ENCODE measurements at places on chromosomes 11 and 22.
A peak's percentile ranks its signal among the peaks of the same experiment; 100 is the strongest.

- DNase-seq = peak; percentile 28
These were observed 14.4 kb downstream of the NUP98 start for GRCh38 chr11:3782963-3783362.

GRCh38 chr22:42300259-42301076, 30.0 kb upstream of the TCF20 start:
- DNase-seq = no peak

GRCh38 chr22:36775586-36775963, 344 bp downstream of the IFT27 start:
- no peak for DNase-seq

DNA sequence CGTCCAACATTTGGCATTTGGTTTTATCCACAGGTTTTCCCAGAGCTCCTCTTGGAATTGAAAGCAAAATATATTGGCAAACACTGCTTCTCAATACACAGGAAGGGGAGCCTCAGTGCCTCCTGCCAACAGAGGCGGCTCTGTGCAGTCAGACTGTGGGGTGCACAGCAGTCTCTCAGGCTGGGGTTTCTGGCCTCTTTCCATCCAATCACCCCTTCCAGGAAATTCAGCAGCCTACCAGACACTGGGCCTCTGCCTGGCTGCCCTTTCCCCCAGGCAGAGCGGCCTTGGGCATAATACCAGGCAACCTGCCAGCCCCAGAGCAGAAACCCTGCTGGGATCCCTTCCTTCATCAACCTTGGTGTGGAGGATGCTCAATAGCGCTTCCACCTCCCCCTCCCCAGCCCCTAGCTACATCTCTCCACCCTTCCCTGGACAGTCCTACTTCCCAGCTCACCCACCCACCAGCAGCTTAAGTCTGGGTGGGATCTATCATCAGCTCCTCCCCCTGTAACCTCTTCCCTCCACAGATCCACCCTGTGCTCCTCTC, 17.8 kb upstream of the RAPSN start:
- peak; percentile 30 for DNase-seq

DNA sequence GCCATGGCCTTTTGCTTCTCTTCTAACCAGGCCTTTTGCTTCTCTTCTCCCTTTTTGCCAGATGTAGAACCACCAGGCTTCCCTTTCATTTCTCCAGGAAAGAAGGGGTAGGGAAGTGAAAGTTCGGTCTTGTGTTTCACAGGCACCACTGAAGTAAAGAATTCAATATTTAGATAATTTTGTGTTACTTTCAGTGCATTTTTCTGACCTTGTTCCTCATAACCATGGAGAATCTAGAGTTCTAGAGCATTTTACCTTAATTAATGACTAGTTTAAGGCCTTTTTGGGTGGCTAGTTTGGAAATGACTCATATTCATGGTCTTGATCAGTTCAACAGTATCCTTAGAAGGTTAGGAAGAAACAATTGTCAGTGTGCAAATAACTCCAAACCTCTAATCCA, 22.7 kb downstream of the GRAMD1B start:
- no peak for DNase-seq

DNA sequence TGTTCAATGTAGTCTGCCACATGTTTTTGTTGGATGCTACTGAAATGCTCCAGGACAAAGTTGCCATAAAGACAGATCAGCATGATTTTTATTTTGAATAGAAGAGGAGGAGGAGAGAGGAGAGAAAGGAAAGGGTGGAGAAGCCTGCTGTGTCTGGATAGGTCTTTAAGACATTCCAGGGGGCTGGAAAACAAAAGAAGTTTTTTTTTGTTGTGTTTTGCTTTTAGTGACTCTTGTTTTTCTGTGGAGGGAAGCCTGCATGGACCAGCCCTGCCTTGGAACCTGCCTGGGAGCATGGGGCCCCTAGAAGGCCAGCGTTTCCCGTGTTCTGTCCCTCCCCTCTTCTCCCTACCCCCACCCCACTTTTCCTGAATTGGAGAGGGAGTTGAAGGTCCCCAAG, 2.3 kb downstream of the TSPAN18 start:
- DNase-seq = peak; percentile 69

GRCh38 chr11:110131386-110132123, 38.4 kb downstream of the ZC3H12C start:
- no peak for DNase-seq

DNA sequence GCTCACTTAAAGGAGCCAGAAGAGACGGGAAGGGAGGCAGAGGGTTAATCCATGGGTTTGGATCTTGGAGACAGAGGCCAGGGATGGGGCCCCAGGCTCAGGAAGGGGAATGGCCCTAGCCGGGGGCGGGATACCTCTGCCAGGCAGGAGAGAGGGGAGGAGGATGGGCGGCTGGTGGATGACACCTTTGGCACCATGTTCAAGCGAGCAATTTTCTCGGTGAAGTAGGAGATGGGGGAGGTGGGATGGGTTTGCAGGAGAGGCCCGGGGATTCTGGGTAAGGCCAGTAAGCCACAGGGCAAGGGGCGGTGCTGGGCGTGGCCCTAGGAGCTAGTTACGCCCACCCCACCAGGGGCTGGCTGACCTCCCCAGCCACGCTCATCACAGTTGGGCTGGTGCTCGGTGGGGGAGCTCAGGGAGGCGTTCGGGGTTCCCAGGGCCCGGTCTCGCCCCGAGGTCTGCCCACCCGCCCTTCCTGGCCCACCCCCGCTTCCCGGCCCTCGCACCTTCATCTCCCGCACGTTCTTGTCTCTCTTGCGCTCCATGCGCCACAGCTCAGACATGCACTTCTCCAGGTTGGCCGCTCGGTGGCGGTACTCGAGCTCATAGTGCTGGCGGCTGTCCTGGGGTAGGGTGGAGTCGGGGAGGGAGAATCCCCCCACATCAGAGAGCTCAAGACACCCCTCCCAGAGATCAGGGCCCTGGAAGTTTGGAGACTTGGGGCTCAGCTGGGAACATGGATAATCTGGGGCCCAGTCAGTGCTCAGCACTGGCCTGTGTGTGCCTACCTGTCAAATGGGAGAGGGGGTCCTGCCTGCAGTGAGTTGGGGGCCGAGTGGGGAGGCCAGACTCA, 12.7 kb downstream of the BAIAP2L2 start:
- peak; percentile 86 for DNase-seq

DNA sequence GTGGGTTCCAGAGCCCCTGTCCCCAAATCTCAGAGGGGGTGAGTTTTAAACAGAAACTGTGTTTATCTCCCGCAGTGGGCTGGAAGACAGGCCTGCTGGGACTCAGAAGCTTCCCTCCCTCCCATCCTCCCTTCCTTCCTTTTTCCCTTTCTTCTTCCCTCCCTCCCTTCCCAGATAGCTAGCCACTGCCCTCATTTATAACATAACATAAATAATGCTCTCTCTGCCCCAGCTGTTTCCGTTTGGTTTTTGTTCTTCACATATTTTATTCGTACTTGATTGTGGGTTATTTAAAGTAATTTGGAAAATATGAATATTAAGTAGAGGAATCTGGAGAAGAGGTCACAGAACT, 140.9 kb downstream of the TEAD1 start:
- no peak for DNase-seq

- DNase-seq = peak; percentile 96
These were observed at the start of gene EXPH5 for GRCh38 chr11:108593214-108593922. TSS of gene EXPH5 (minus strand) at chr11:108593768. CDS start at chr11:108593536, 232 bp downstream.

- peak; percentile 48 for DNase-seq
These were observed 35.1 kb downstream of the TRIOBP start for GRCh38 chr22:37731804-37732471.

- DNase-seq = no peak
These were observed 616.3 kb downstream of the INSC start for GRCh38 chr11:15730995-15731385.

- peak; percentile 97 for DNase-seq
These were observed 28.5 kb downstream of the GLB1L2 start for GRCh38 chr11:134360050-134360835.

GRCh38 chr11:59754494-59754858, 700 bp upstream of the STX3 start:
- DNase-seq = peak; percentile 58

GRCh38 chr11:118893662-118894061, 10.0 kb downstream of the CXCR5 start:
- no peak for DNase-seq

DNA sequence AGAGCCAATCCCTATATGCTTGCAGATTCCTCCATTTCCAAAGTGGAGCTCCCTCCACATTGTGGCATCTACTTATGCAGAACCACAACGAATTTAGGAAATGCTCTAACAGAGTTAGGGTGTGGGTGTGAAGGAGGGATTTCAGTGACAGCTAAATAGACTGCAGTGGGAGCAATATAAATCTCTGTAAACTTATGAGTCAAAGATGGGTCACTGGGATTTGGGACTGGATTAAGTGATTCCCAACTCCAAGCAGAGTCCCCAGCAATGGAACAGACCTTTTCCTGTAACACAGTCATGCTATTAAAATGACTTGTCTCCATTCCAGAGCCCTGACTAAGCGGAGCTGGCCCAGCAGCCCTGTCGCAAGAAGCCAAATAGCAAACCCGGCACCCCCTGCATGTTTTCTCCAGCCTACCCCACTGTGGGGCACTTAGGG, 36.6 kb downstream of the RPL27A start:
- peak; percentile 67 for DNase-seq

GRCh38 chr11:66743271-66743968, 14.4 kb upstream of the SPTBN2 start:
- DNase-seq = no peak

DNA sequence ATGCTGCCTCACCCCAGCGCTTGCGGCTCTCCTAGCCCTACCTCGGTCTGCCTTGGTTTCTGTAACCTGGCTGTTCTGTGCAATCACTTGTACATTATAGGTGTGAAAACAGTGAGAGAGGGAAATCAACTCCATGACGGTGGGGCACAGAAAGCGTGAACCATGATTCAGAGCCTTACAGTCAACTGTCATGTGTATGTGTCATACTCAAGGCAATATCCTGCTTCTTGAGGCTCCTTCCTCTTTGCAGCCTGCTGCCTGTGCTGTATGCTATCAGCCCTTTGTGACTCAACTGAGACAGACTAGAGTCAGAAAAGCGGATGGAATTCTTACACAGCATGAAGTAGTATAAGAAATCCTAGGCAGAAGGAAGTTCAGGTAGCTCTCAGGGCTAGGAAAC, 2.1 kb downstream of the NRIP3 start:
- DNase-seq = peak; percentile 10

DNA sequence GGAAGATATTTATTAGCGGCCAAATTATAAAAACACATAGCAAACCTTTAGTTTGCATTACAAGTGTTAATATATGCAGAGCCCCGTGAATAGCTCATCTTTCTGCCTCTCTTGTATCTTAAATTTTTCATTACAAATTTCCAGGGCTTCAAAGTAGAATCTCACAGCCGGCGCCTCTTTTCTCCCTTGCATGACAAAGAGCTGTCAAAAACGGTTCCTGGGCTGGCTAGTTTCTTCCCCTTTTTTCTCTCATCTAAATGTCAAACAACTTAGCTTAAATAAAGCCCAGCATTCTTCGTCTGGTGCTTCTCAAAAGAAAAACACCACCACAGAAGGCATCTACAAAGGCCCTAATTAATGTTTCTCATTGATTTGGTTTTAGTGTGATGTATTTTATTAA, 253.0 kb downstream of the INSC start:
- DNase-seq = peak; percentile 13

- DNase-seq = no peak
These were observed 48.7 kb upstream of the ZBED5 start for GRCh38 chr11:10906521-10906920.

- no peak for DNase-seq
These were observed 303.5 kb upstream of the PDGFD start for GRCh38 chr11:104467404-104467803.

DNA sequence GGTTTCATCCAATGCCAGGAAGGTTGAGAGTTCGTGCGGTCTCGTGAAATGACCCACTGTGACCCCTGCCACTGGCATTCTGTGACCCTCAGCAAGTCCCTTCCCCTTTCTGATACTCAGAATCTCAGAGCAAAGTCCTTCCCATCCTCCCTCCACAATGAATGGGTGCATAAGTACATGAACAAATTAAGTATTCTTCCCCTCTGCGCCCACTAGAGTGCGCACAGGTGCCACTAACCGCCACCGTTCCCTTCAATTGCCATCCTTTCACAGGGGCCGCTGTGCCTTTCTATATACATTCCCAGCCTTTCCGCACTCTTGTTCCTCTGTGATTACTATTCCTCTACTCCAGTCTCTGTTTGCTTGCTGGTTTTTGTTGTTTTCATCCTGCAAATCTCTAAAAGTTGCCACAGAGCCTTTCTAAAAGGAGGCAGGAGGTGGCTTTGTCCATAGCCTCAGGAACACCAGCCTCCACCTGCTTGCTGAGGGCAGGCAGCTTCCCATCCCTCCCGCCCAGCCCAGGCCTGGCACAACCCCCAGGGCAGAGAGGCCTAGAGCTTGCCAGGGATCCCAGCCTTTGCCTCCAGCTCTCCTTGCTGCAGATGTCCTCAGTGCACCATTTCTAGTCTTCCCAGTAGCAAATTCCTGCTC, 6.7 kb upstream of the AP1B1 start:
- peak; percentile 87 for DNase-seq

DNA sequence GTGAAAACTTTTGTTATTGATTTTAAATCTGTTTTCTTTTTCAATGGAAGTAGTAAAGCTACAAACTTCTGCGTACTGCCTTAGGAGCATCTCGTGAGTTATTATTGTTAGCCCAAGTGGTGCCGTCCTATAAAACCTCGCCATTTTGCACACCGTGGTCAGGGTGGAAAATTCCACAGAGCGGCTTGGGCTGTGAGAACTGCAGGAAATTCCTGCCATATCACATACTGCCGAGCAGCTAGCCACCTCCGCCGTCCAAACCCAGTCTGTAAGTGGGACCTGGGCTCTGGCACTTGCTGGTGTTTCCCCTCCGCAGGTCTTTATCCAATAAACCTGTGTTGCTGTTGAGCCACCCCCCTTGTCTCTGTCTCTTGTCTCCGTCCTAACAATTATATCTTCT, 88.0 kb upstream of the POU2AF2 start:
- DNase-seq = no peak

All from ELF-1 (cell line).